Adipocyte (in vitro differentiated cells): ENCODE measurements at places on chromosomes 16 and 17.
A peak's percentile ranks its signal among the peaks of the same experiment; 100 is the strongest.

GRCh38 chr17:46873941-46874645 lies 22.7 kb downstream of the WNT9B start:
- DNase-seq = no peak

GRCh38 chr17:80277751-80278671 lies 17.4 kb downstream of the RNF213 start:
- DNase-seq = no peak

GRCh38 chr16:85286066-85286831 lies 174.0 kb upstream of the CIBAR2 start:
- peak; percentile 73 for DNase-seq

DNA sequence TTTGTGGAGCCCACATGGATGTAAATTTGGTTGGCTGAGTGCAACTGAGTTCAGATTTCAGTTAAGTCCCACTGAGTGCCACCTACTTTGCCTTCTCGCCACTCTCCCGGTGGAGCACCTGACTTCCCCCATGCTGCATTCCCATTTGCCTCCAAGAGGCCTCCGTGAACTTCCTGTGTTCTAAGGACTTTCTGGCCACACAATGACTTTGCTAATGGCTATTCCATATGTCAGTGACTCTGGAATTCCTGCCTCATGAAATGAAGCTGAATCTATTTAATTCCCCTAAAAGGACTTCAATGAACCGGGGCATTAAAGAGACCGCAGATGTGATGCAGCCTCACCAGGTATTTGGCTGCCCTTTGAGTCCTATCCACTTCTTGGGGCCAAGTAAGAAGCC lies 29.9 kb downstream of the ABCC12 start:
- no peak for DNase-seq

- DNase-seq = no peak
Observed at GRCh38 chr17:52027081-52027480, 131.4 kb downstream of the CA10 start.

DNA sequence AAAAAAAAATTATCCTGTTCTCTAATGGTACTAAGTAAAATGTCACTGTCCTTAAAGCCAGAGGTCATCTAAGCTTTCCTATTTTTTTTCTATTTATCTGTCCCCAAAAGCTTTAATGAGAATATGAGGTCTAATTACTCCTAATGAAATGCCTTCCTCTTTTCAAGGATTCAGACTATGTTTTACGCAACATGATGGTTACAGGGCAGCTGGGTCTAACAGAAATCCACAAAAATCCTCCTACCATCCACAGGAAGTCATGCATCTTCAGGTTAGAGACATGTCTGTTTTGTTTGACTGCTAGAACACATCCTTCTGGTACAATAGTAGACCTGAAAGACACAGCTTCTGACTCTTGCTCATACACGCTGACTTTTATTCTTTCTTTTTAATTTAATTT lies 29.7 kb upstream of the NSRP1 start:
- no peak for DNase-seq

DNA sequence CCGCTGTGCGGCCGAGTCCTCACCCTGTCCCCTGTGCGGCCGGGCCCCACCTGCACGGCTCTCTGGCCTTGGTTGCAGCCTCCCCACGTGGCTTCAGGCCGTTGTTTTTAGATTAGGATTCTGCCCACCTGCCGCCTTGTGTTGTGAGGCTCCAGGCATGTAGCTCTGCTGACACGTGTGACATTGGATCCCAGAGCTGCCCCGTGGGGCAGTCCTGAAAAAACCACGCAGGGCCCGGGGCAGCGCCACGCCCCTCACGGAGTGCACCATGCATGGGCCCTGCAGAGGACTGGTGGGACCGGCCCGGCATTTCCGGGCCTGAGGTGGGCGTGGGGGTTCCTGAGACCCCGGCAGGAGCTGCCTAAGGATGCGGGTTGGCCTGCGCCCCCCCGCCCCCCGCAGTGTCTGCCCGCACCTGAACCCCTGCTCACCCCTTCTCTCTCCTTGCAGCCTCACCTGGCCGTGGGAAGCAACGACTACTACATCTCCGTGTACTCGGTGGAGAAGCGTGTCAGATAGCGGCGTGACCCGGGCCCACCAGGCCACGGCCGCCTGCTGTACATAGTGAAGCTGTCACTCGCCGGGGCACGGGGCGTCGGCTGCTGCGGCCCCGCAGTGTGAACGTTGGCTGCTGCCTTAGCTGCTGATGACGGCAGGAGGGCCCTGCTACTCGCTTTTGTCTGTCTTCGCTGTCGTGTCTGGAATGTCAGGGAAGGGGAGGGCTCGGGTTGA lies 27.7 kb upstream of the CHMP6 start:
- DNase-seq = no peak

DNA sequence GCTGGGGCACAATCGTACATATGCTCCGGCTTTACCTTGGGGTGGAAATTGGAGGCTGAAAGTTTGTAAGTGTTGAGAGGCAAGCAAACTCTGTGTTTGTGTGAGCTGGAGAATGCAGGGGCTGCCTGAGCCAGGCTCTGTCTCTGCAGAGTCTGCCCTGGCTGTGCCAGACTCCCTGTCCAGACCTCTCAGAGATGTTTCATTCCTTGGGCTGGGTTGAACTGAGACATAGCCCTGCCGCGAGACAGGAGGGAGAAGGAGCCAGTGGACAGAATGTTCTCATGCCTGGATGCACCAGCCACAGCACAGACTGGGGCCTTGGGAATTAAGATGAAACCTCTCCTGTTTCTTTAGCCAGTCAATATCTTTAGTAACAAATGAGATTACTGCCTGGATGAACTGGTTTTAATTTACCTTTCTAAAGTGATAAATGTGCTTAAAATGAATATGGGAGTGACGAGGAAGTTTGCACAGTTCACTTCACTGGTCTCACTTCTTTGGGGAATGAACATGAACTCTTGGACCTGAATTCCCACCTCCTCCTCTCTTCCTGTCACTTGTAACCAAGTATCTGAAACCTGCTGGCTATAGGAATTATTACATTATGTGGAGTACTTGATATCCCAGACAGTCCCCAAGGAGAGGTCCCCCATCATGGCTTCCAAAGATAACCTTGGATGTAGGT lies 40.1 kb downstream of the YPEL2 start:
- DNase-seq = peak; percentile 67

DNA sequence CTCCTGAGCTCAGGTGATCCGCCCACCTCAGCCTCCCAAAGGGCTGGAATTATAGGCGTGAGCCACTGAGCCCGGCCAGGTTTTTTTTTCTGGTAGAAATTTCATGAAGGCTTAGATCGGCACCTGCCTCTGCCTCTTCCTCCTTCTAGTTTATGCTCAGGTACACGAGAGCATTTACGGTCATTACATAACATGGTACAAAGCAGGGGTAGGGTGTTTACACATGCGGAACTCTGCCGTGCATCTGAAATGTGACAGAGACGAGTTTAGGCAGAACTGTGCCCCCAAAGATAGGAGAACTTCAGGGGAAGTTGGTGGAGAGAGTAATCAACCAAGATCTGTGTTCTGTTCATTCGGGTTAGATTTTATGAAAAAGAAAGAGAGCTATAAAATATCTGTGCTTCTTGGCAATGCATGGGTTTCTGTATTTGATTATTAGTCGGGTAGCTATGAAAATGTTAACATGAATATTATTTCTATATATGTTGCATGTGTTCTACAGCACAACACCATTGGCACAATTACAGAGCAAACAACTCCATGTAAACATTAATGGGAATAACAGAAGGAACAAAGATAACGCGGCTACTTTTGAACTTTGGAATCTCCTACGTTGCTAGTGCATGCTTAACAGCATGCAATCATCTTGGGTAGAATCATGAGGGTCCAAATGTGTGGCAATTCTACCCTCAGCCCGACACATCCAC lies 23.5 kb upstream of the MAP2K6 start:
- no peak for DNase-seq

GRCh38 chr17:57142925-57143324 lies 57.9 kb downstream of the AKAP1 start:
- DNase-seq = no peak

DNA sequence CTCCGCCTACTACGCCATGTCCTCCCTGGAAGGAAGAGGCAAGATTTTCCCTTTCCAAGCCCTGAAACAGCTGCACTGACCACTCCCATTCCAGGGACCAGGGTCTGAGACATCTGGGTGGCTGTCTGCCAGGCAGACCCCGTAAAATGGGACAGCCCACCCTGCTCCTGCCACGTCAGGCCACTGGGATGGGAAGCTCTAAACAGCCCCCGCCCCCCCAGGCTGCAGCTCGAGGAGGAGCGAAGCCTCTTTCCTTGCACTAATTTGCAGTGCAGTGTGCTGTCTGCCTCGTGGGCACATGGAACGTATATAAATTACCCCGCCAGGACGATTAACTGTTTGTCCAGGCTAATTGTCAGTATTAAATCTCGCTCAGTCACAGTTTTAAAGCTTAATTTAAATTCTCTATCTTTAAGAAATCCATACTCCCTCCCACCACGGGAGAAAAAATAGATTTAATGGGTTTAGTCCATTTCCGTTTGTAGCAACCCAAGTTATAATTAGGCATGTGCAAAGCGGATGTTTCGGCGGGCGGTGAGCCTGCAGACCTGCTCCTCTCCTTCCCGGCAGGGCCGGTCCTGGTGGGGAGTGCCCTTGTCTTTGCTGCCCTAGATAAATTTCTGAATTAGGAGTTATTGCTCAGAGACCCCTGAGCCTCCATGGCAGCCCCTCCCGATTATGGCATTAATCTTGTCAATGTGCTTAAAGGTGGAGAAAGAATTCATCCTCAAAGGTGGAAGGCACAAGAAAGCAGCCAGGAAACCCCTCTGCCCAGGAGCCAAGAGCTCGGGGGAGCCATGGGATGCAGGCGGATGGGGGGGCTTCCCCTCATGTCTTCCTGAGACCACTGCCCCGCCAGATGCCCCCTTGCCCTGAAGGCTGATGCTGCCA lies 268.0 kb upstream of the TNRC6C start:
- peak; percentile 19 for DNase-seq

- DNase-seq = no peak
Observed at GRCh38 chr17:20074001-20074400, 64.8 kb downstream of the SPECC1 start.

DNA sequence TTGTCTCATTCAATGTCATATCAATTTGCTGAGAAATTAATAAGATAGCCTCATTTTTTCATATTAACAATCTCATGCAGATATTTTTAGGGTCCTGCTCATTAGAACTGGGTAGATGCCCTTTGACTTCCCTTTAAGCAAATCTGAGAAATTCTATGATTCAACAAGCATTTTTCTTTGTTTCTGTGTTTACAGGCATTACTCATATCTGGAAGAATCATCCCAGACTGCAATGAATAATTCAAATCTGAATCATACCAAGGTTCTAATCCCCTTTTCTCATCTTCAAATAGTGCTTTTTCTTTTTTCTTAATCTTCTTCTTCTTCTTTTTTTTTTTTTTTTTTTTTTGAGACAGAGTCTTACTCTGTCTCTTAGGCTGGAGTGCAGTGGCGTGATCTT lies 69.2 kb upstream of the KIFC3 start:
- peak; percentile 63 for DNase-seq

DNA sequence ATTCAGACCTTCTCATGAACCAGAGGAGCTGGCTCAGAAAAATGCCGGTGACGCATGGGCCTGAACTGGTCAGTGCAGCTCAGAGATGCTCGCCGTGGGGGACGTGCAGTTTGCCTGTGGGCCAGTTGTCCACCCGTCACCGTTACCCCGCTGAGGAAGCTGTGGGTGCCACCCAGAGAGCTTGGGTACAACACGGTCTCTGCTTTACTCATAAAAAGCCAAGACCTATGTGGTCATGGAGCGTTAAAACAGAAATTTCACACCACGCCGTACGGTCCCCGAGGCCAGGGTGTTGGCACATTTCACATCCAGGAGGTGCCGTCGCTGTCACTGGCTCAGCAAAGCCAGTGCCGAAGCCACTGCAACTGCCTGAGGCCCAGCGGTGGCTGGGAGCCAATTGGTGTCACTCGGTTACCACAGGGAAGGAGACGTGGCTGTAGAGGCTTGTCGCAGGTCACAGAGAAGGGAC lies 120.9 kb downstream of the METRNL start:
- DNase-seq = no peak

DNA sequence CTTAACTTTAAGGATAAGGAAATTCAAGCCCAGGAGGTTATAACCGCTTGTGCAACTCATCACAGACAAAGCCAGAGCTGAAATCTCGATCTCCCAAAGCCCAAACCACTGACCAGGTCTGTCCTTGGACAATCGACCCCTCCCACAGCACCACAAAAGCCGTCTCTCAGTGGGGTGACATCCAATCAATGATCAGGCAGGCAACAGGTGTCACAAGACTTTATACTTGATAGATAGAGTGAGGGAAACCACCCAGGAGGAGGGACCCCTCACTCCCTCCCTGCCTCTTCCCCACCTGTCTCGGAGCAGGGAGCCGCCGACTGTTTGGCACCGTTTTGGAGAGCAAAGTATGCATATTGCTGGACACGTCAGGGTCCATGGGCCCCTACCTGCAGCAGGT lies 14.5 kb upstream of the SDR42E2 start:
- DNase-seq = no peak

DNA sequence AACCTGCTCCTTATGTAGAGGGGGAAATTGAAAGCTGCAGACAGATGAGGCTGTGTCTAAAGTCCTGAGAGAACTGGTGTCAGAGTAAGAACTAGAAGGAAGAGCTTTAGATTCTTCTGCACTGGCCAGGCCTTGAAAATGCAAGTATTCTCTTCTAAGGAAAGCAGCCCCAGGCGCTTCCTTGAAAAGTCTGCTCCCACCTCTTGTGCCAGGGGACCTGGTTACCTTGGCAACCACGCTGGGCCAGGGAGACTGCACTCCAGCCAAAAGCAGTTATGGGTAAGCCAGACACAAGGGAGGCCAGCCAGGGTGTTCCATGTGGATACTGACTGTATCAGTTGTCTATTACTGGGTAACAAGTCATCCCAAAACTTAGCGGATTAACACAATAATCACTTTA lies 228.6 kb upstream of the SDK2 start:
- DNase-seq = no peak

- DNase-seq = no peak
Observed at GRCh38 chr17:72955391-72956140, 136.9 kb downstream of the SLC39A11 start.

- DNase-seq = peak; percentile 94
Observed at GRCh38 chr17:38748149-38748891, at the start of gene PCGF2. Gene PCGF2 (minus strand): TSS chr17:38748336. CDS start chr17:38740402, 7,934 bp downstream.
